ENCODE measurements at places on chromosomes 2 and 18.

DNA sequence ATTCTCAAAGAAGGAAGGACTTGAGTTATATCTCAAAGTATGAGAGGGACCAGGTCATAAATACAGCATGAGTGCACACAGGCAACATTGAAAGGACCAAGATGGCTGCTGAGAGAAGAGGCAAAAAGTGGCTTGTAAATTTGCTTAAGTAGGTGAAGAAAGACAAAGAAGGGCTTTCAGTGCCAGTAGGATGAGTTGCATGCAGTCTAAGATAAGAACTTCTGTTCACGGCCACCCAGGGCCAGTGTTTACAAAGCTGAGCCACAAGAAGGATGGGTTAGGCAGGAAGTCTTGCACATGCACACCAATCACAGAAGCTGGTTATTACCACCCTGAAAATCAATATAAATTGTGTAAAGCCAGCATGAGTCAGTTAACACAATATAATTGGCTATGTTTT, 3.1 kb upstream of the ABCB11 start:
- peak; percentile 91 for DNase-seq

DNA sequence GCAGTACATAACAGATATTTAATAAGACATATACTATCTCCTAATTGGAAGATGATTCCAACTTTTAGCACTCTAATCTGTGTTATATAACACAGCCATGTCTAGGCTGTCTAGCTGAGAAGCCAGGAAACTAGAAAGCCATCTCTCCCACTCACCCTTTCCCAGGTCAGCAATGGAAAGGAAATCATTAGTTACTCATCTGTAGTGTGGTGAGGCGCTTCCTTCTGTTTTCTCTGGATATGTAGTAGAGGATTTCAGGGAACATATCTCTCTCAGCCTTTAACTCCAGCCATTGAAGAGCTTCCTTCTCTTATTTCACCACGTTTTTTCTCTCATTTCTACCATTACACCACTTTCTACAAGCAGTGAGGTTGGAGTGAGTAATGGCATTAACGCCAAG, 19.4 kb downstream of the RBBP8 start:
- DNase-seq: no peak

GRCh38 chr2:127597046-127597983, 48.6 kb upstream of the GPR17 start:
- DNase-seq: no peak

- DNase-seq: peak; percentile 79
These were observed 45.2 kb upstream of the NYAP2 start for GRCh38 chr2:225354281-225354774.

DNA sequence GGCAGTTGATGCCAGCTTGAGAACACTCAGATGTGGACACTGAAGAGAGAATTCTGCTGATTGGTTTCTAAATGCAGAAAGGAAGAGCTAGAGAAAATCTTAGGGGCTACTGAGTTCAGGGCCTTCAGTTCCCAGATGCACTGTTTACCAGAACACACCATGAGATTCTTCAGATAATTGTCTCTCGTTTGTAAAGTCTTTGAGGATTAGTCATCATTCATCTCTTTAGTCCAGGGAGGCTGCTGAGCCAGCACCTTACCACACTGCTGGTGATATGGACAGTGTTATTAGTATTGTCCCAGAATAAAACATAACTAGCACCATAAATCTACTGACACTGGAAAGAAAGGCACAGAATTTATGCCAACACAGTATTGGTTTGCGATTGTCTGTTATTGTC, 690.8 kb upstream of the CELF4 start:
- no peak for DNase-seq

All from H4 (cell line).